Peyer's patch (tissue), 4 donors: ENCODE measurements at places on chromosomes 3 and 15. TPM values are rescaled to one million over a fixed set of nuclear protein-coding genes. Genes with fewer than 3 reads are reported as not detected.
A peak's percentile ranks its signal among the peaks of the same experiment; 100 is the strongest.

GRCh38 chr15:58555162-58556027, 123.6 kb downstream of the LIPC start:
- H3K4me3 ChIP-seq: no peak overlapping the region
- no peaks in the 10 kb centered on the region for H3K27me3 ChIP-seq
- DNase-seq: peak; percentile 43
- no peak overlapping the region for H3K27ac ChIP-seq

DNA sequence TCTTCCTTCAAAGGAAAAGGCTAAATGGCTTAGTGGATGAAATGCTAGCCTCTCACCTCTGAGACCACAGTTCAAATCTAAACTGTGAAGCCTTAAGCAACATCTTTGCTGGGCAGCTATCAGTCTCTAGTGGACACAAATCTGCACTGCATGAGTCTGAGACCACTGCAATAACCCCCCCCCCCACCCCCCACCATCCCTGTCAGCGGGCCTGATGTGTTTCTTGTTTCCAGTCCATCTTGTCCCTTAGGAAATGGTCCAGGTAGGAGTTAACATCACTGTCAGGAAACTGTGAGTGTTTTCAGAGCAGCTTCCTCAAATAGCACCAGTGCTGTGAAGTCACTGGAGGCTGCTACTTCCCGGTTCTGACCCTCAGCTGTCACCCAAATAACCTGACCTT, 140.6 kb upstream of the TMCO5A start:
- no peaks in the 10 kb centered on the region for H3K27me3 ChIP-seq
- no peak for DNase-seq
- H3K4me1 ChIP-seq: no peaks in the 10 kb centered on the region
- H3K27ac ChIP-seq: no peak overlapping the region

DNA sequence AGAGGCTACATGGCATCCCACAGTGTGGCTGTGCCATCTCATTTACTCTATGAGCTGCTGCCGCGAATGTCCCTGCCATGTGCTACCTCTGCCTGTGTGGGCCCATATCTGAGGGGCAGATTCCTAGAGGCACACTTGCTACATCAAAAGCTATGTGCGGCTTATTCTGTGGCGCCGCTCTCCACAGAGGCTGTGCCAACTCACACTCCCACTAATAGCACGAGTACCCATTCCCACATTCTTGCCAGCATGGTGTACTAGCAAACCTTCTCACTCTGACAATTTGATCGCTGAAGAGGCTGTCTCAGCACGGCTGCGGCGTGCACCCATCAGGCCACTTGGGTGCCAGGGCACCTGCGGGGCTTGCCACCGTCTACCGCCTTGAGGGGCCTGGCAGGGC, 31.2 kb upstream of the MUSTN1 start:
- H3K27me3 ChIP-seq: no peaks in the 10 kb centered on the region
- DNase-seq: no peak
- H3K27ac ChIP-seq: no peak overlapping the region
- H3K4me3 ChIP-seq: no peak overlapping the region
- H3K4me1 ChIP-seq: no peaks in the 10 kb centered on the region

- no peak overlapping the region for H3K27ac ChIP-seq
- peaks cover 7% of the 10 kb centered on the region for H3K4me1 ChIP-seq
- DNase-seq: no peak
- H3K4me3 ChIP-seq: no peak overlapping the region
- H3K36me3 ChIP-seq: no peaks in the 10 kb centered on the region
- no peaks in the 10 kb centered on the region for H3K27me3 ChIP-seq
These were observed 47.7 kb downstream of the PDZRN3 start for GRCh38 chr3:73576999-73577461.

DNA sequence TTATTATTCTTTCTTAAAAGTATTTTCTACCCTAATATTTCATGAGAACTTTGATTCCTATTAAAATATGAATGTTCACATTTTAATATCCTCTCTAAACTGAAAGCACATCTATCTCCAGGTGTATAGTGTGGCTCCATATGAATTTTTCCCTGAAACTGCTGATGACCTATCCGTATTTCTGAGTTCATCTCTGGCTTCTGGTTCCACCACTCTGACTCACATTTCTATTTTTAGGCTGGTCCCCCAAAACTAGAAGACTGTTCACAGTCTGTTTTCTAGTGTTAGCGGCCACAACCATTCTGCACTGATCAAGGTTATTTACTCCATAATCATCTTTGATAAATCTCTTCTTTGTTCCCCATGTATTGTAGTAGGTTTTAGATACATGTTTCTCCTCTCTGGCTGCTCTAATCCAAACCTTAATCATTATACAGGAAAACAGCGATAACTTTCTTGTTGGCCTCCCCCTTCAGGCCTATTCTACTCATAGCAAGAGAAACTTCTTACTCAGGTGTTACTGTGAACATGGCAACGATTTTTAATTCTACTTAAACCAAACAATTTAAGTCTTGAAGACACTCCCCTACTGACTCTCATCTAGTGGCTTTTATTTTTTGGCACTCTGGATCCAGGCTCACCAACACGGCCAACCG, 12.8 kb downstream of the ADPGK start:
- no peaks in the 10 kb centered on the region for H3K36me3 ChIP-seq
- H3K4me1 ChIP-seq: no peaks in the 10 kb centered on the region
- H3K27me3 ChIP-seq: no peaks in the 10 kb centered on the region
- DNase-seq: no peak

DNA sequence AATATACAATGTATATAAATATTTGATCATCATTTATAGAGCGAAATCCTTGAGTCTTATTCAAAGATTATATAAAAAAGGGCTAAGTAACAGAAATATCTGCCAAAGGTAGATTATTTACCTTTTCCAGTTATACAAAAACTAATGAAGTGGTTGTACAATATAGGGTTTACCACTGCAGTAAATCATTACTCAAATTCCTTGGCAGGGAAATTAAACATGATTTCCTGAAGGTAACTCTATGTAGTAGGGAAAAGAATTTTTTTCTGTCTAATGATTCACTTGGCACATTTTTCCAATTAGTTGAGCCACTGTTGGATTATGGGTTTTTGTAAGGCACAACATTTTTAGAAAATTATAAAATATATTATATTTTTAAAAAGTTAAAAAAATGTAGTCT, 129.6 kb downstream of the NR2F2 start:
- no peak overlapping the region for H3K27ac ChIP-seq
- no peaks in the 10 kb centered on the region for H3K27me3 ChIP-seq
- no peaks in the 10 kb centered on the region for H3K4me1 ChIP-seq
- no peak for DNase-seq
- H3K36me3 ChIP-seq: no peaks in the 10 kb centered on the region

DNA sequence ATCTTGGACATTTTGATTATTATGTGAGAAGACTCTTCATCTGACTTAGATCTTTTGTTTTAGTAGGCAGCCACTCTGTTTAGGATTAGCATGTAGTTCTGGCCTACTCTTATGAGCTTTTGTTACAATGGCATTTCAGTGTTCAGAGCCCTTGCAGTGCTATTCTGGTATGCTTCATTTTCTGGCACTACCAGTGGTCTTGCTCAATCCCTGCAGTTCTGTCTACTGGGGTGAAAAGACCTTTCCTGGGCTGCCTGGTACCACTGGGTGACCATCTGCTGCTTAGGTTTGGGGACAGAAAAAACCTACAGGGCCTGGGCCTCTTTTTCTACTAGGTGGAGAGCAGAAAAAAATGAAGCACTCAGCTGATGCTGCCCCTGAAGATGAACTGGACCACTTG, 42.5 kb downstream of the IL16 start:
- H3K36me3 ChIP-seq: no peaks in the 10 kb centered on the region
- H3K27ac ChIP-seq: no peak overlapping the region
- no peak overlapping the region for H3K4me3 ChIP-seq
- no peaks in the 10 kb centered on the region for H3K4me1 ChIP-seq

DNA sequence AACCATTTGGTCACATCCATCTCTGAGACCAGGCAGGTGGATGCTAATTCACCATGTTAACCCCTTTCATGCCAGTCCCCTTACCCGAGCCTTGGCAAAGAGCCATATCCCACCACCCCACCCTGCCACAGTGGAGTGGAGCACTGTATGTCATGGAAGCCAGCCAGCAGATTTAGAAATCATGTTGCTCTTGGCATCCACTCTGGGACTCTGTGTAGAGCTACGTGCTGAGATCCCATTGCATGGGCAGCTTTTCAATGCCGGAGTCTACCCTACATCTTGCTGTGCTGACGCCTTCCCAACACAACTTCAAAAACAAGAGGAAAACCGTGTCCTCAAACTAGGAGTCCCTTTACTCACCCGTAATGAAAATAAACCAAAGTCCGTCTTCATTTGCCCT, 131.0 kb downstream of the NTRK3 start:
- H3K27ac ChIP-seq: no peak overlapping the region
- no peaks in the 10 kb centered on the region for H3K4me1 ChIP-seq
- no peaks in the 10 kb centered on the region for H3K27me3 ChIP-seq
- no peaks in the 10 kb centered on the region for H3K36me3 ChIP-seq

- H3K4me3 ChIP-seq: no peak overlapping the region
- H3K27ac ChIP-seq: no peak overlapping the region
- H3K4me1 ChIP-seq: peaks cover 5% of the 10 kb centered on the region
- H3K27me3 ChIP-seq: no peaks in the 10 kb centered on the region
These were observed 50.2 kb upstream of the C15orf39 start for GRCh38 chr15:75151214-75152128.

GRCh38 chr15:41417418-41418195, 712 bp downstream of the RTF1 start:
- no peaks in the 10 kb centered on the region for H3K36me3 ChIP-seq
- H3K4me3 ChIP-seq: peak overlapping the region; percentile 98
- peak overlapping the region; percentile 88 for H3K27ac ChIP-seq
- H3K27me3 ChIP-seq: no peaks in the 10 kb centered on the region

- H3K27ac ChIP-seq: peak within 1 kb of the TSS; percentile 70
- no peaks in the 10 kb centered on the region for H3K27me3 ChIP-seq
- H3K4me1 ChIP-seq: no peaks in the 10 kb centered on the region
- peak; percentile 77 for DNase-seq
- H3K4me3 ChIP-seq: peak within 1 kb of the TSS; percentile 72
- H3K36me3 ChIP-seq: no peaks in the 10 kb centered on the region
These were observed at the start of gene THRB for GRCh38 chr3:24494618-24495325. Gene THRB (minus strand): TSS chr3:24494850.

DNA sequence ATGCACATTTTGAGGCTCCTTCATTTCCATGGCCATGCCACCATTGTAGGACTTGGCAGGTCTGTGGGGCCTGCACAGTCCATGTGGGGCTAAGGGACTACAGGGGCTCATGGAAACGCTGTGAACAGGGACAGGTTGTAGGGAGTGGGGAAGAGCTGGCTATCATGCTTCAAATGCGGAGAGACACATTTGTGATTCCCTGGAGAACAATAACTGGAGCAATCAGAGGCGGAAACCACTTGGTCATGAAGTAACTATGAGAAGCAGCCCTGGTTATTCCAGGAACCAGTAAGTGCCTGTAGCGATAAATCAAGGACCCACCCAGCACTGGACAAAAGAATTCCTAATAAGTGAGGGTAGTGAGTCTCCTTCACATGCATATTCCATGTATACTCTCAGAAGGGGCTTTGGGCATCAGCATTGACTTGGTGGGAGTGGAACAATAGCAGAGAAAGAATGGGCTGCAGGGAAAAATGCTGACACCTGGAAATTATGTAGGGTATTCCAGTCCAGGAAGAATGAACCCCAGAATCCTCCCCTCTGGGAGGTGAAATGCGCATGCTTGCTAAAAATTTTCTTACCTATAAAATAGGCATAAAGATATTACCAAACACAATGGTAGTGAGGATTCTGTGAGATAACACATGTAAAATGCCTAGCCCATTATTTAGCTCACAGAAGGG, 251.4 kb upstream of the ROPN1 start:
- no peaks in the 10 kb centered on the region for H3K27me3 ChIP-seq
- H3K4me1 ChIP-seq: peaks cover 6% of the 10 kb centered on the region
- no peak for DNase-seq
- H3K27ac ChIP-seq: no peak overlapping the region
- no peaks in the 10 kb centered on the region for H3K36me3 ChIP-seq

GRCh38 chr3:139473155-139473771, 3.1 kb downstream of the RBP2 start:
- no peak overlapping the region for H3K27ac ChIP-seq
- no peaks in the 10 kb centered on the region for H3K27me3 ChIP-seq
- DNase-seq: peak; percentile 79

DNA sequence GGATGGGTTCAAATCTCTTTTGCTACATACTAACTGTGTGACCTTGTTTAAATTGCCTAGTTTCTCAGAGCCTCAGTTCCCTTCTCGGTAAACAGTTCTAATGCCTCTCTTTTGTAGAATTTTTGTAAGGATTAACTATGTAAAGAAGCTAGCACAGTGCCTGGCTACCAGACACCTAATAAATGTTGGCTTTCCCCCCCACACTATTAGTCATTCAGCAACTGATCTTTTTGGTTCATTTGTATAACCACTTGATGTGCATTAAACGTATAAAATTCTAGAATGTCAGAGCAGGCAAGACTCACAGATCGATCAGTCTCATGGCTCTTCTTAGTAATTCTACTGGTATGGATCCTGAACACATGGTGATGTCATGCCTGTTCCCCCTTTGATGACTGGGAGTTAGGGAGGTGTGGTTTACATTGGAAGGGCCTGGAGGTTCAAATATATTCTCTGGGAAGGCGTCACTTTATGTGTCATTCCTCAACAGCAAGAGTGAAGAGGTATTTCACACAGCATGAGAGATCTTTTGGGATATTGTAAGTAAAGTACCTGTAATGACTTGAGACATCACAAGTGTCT, 6.5 kb downstream of the TAGLN3 start:
- DNase-seq: no peak
- H3K27me3 ChIP-seq: no peaks in the 10 kb centered on the region
- H3K4me1 ChIP-seq: no peaks in the 10 kb centered on the region
- no peak overlapping the region for H3K4me3 ChIP-seq
- no peak overlapping the region for H3K27ac ChIP-seq

DNA sequence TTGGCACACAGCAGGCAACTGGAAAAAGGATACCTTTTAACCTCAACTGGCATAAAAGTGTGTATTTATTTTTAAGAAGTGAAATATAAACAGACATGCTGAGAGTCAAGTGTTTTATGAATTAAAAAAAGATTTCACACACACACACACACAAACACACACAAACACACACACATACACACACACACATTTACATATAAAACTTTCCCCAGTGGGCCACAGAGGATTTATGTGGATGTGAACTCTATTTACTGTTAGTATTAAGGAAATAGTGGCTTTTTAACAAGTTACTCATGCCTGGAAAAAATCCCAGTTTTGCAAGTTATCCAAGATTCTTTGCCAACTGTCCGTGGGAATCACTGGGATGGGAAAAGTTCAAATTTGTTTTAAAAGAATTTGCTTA, 725.9 kb upstream of the NR2F2 start:
- H3K27ac ChIP-seq: no peak overlapping the region
- H3K4me3 ChIP-seq: no peak overlapping the region
- no peaks in the 10 kb centered on the region for H3K36me3 ChIP-seq
- no peaks in the 10 kb centered on the region for H3K27me3 ChIP-seq
- H3K4me1 ChIP-seq: no peaks in the 10 kb centered on the region

EPHA6 gene
- 2.1 TPM for total RNA-seq

P2RY13 gene
- not detected for total RNA-seq

FETUB gene
- total RNA-seq: not detected

DMXL2 gene
- 67.8 TPM for total RNA-seq

TM4SF18 gene
- 3.8 TPM for total RNA-seq
